NCI-H748 treated with DMSO at 0.1 percent for 48 hours (cell line): ENCODE measurements at places on chromosomes 16 and 17.
A peak's percentile ranks its signal among the peaks of the same experiment; 100 is the strongest.

DNA sequence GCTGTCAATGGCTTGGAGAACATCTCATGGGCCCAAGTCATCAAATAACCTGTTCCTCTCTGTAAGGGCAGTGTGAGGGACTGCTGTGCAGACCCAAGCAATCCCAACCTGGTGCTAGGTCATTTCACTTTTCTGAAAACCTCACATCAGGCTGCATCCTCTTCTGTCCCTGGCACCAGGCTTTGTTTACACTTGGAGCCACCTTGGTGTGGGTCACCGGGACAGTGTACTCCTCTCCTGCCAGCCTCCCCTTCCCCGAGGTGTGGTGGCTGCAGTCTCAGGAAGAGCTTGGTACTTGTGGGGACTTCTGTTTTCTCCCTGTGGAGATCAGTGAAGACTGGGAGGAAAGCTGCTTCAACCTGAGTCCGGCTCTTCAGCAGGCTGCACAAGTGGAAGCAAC lies 12.4 kb downstream of the SLC7A6OS start:
- no peak for DNase-seq

GRCh38 chr17:65191811-65192740 lies 54.9 kb downstream of the RGS9 start:
- DNase-seq, result no peak

DNA sequence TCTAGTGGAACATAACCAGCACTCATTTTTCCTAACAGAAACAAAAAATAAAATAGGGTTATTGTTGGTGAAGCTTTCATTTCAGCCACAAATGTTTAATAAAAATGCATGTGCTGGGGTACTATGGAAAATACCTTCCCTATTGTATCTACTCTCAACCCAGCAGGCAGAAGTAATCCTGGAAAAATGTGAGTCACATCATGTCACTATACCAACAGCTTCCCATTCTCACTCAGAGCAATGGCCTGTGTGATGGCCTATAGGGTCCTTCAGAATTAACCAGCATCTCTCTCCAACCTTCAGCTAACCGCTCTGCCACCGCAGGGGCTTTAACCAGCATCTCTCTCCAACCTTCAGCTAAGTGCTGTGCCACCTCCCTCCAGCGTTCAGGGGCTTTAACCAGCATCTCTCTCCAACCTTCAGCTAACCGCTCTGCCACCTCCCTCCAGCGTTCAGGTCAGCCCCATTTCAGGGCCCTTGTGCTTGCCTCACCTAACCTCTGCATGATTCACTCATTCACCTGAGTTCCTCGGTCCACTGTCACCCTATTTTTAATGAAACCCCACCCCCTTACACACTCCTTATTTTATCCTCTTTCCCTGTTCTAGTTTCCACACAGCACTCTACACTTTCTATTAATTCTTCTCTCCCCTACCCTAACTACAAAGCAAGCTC lies 34.0 kb downstream of the UBE2G1 start:
- no peak for DNase-seq

DNA sequence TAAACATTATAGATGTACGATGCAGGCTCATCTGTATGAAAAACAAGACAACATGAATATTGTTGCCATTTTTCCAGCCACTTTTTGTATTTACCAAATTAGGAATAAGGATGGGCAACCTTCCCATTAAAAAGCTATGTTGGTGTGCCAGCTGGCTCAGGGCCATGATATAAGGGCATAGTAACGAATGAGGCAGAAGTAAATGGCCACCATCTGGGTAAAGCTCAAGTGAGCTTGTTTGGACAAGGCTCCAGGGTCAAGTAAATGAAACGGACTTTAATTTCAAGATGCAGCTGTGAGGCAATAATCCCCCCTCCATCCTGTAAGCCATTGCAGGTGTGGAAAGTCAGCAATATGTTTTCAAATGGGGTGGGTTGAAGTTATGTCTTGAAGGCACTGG lies 930.9 kb upstream of the CDH8 start:
- DNase-seq, result peak; percentile 56

GRCh38 chr17:55434721-55435120 lies 13.1 kb upstream of the MMD start:
- DNase-seq, result no peak

GRCh38 chr16:55480228-55480655 lies 1.2 kb downstream of the MMP2 start:
- DNase-seq, result no peak

- DNase-seq, result no peak
Observed at GRCh38 chr16:70162041-70162451, 11.5 kb upstream of the CLEC18C start.

DNA sequence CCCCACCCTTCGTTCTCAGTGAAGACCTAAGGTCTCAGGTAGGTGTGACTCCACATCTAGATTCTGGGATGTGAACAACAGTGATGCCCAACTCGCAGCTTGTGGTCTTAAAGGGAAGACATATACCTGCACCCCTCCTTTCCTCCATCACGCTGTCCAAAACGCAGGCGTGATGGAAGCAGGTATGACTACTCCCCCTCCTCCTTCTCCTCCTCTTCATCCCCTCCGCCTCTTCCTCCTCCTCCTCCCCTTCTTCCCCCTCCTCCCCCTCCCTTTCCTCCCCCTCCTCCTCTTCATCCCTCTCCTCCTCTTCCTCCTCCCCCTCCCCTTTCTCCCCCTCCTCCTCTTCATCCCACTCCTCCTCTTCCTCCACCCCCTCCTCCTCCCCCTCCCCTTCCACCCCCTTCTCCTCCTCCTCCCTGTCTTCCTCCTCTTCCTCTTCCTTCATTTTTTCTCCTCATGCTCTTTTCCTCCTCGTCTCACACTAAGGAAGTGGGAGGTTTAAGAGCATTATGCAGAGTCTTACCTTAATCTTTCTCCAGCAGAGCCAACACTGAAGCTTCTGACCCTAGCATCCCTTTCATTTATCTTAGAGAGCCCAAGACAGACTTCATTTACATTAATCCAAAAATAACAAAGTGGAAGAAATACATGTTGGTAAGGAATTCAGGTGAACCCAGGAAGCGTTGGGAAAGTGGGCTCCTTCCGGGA lies 352.5 kb downstream of the FOXL1 start:
- DNase-seq, result no peak

DNA sequence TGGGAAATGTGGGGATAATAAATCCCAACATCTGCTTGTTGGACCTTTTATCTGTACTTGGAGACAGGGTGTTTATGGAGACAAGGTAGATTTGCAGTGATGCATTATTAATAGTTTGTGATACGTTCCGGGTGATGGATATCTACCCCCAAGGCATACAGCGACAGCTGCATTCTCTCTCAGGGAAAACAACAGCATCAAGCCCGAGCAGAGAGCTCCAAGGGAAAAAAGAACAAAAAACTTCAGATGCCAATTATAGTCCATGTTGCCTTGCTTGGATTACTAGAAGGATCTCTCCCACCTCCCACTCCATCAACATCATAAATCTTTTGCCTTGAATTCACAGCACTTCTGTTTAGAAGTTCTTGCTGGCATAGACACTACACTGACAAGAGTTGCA lies 187.5 kb upstream of the CDH11 start:
- DNase-seq, result no peak

GRCh38 chr16:1634541-1634940 lies 22.4 kb downstream of the CRAMP1 start:
- no peak for DNase-seq

- no peak for DNase-seq
Observed at GRCh38 chr16:31182391-31182790, 2.5 kb downstream of the FUS start.

DNA sequence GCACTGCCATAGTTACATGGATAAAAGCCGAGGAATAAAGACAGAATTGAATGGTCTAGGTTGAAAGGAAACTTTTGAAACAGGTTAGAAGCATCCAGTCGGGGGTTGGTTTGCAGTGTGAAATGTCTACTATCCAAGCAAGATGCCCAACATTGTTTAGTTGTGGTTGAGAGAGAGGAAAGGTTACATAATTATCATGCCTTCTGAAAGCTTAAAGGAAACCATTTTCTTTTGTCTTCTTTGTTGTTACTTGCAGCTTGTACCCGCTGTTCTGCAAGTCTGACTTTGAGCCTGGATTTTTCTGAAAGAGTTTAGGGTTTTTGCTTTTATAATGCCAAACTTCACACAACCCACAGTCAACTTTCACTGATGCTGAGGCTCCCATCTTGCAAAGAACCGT lies 167.9 kb downstream of the AXIN2 start:
- DNase-seq, result no peak

- DNase-seq, result no peak
Observed at GRCh38 chr16:31181102-31181830, 1.3 kb downstream of the FUS start.

DNA sequence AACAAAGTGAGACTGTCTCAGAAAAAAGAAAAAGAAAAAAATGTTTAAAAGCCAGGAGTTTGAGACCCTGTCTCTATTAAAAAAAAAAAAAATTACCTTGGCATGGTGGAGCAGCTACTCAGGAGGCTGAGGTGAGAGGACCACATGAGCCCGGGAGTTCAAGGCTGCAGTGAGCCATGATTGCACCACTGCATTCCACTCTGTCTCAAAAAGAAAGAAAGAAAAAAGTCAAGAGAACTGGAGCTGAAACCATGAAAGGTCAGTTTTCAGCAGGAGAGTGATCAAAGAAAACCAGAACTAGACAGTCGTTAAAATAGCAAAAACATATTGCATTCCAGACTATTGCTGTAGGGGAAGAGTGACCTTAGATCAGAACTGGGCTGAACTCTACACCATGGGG lies 8.8 kb downstream of the QPRT start:
- no peak for DNase-seq
